Mucosa of descending colon (tissue), 3 donors: ENCODE measurements at places on chromosomes 6 and 20. TPM values are rescaled to one million over a fixed set of nuclear protein-coding genes. Genes with fewer than 3 reads are reported as not detected.

The TREM2 gene
- total RNA-seq = 0.67 TPM

The SAYSD1 gene
- 12.8 TPM for total RNA-seq

The MLN gene
- total RNA-seq = not detected

The DSN1 gene
- total RNA-seq = 7.9 TPM

The ASIP gene
- total RNA-seq = not detected

The ACSS1 gene
- total RNA-seq = 29.8 TPM

The OR2H2 gene
- not detected for total RNA-seq

The BCAS4 gene
- 1.9 TPM for total RNA-seq

The CFAP61 gene
- 0.35 TPM for total RNA-seq

The GMPR gene
- total RNA-seq = 2.0 TPM

The JPH2 gene
- 2.3 TPM for total RNA-seq

The CALHM4 gene
- not detected for total RNA-seq

The FOXF2 gene
- total RNA-seq = 7.1 TPM

The OCSTAMP gene
- not detected for total RNA-seq

The SAPCD1 gene
- 2.5 TPM for total RNA-seq

The ACOT13 gene
- 28.2 TPM for total RNA-seq

The E2F1 gene
- total RNA-seq = 3.6 TPM

The DEFB118 gene
- not detected for total RNA-seq

The HAO1 gene
- total RNA-seq = not detected

The MBOAT1 gene
- 77.0 TPM for total RNA-seq
